ENCODE measurements at places on chromosomes 12 and 14.

- DNase-seq = no peak
These were observed 239.8 kb upstream of the EGLN3 start for GRCh38 chr14:34190717-34191116.

- no peak for DNase-seq
These were observed 25.6 kb downstream of the ELK3 start for GRCh38 chr12:96219700-96220206.

DNA sequence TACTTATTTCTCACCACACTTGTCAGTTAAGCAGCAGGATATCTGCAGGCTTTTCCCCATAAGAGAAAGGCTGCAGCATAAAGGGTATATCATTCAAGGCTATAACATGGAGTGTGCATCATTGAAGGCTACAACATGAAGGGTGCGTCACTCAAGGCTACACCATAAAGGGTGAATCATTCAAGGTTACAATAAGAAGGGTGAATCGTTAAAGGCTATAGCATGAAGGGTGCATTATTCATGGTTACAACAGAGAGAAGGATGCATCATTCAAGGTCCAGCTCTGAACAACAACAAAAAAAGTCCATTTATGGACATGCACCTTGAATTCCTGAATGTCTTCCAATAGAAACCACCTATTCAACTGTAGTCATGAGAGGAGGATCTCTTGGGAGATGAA, 32.8 kb upstream of the LUM start:
- no peak for DNase-seq

DNA sequence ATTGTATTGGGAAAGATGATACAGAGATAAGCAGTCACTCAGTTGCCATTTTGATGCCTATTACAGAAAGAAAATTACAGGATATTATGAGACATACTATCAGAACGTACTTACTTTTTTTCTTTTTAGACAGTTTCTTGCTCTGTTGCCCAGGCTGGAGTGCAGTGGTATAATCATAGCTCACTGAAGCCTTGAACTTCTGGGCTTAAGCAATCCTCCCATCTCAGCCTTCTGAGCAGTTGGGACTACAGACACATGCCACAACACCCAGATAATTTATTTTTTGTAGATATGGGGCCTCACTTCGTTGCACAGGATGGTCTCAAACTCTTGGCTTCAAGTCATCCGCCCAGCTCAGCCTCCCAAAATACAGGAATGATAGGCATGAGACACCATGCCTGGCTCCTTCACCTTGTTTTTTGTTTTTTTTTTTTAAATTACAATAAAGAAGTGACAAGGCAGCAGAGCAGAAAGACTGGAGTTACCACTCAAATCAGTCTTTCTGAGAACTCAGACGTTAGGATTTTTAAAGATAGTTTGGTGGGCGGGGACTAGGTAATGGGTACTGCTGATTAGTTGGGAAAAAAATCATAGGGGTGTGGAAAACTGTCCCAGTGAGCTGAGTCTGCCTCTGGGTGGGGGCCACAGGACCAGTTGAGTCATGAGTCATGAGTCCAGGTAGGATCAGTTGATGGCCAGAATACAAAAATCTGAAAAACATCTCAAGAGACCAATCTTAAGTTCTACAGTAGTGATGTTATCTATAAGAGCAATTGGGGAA, 11.5 kb upstream of the CPM start:
- no peak for DNase-seq
